ENCODE measurements at places on chromosomes 7 and 10.

GRCh38 chr7:133676805-133677370 is 424.0 kb downstream of the EXOC4 start:
- DNase-seq, result no peak

DNA sequence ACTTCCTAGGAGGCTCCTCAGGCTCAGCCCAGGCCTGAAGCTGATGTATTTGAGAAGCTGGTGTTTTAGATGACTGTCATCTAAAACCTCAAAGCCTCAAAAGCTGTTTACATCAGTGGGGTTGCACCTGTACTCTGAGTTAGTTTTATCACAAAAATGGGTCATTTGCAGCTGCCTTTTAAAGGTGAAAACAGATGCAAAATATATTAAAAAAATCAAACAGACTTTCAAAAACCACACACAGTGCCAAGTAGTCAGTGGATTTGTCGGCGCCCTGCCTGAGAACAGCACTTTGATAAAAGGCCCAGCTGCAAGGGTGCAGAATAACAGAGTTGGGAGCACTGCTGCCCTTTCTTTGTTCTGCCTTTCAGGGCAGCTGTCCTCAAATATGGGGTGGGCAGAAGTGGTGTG is 103.0 kb downstream of the VOPP1 start:
- DNase-seq, result no peak

GRCh38 chr10:125091891-125092290 is 68.5 kb downstream of the CTBP2 start:
- no peak for DNase-seq

- DNase-seq, result no peak
Observed at GRCh38 chr7:27095050-27095896, 527 bp downstream of the HOXA1 start.

DNA sequence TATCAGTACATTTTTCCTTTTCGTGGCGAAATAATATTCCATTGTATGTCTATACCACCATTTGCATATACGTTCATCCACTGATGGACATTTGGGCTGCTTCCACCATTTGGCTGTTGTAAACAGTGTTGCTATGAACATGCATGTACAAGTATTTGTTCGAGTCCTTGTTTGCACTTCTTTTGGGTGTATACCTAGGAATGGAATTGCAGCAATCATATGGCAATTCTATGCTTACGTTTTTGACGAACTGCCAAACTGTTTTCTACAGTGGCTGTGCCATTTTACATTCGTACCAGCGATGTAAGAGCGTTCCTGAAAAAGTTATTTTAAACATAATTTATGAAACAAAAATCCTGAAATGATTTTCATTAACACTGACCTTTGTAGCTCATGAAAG is 79.5 kb downstream of the HIPK2 start:
- DNase-seq, result no peak

DNA sequence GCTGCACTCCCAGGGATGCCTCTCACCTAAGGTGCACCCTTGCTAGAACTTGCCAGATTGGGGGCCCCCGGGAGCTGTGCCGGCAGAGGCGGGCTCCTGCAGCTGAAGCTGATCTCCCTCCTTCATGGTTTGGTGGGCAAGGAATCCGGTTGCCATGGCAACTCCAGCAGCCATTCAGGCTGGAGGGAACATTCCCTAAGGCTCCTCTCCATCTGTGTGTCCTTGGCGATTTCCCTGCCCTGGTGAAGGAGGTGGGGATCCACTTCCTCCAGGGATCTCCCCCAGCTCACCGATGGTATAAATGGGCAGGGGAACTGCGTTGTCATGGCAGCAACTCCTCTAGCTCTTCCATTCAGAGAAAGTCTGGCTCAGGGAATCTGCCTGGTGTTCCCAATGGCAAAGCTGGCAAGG is 49.6 kb upstream of the GPR158 start:
- no peak for DNase-seq

- no peak for DNase-seq
Observed at GRCh38 chr7:102953406-102953805, 40.6 kb downstream of the LRRC17 start.

DNA sequence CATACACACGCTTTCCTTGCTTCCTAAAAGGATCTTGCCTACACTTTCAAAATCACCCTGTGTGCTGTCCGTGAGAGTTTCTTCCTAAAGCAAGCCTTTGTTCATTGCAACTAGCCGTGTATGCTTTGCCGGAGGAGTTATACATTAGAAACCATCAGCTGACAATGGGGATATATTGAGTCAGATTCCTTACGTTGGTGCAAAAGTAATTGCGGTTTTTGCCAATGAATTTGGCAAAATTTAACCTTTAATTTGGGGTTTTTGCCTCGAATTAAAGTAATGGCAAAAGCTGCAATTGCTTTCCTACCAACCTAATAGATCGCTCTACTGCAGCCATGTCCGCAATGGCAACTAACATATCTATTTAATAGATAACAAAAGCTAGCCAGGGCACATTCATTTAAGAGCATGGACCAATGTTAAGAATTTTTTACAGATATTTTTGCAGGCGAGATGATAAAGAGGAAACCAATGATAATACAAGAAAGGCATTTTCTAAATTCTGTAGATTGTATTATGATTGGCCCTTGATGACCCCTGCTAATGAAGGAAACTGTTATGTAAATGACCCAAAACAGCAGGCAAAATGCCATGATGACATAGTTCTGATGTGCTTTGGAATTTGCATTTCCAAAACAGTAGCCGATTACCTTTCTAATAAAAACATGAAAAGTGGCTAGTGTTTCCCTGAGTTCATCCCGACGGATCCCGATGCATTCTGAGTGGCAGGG is 184.8 kb upstream of the NRP1 start:
- DNase-seq, result no peak

DNA sequence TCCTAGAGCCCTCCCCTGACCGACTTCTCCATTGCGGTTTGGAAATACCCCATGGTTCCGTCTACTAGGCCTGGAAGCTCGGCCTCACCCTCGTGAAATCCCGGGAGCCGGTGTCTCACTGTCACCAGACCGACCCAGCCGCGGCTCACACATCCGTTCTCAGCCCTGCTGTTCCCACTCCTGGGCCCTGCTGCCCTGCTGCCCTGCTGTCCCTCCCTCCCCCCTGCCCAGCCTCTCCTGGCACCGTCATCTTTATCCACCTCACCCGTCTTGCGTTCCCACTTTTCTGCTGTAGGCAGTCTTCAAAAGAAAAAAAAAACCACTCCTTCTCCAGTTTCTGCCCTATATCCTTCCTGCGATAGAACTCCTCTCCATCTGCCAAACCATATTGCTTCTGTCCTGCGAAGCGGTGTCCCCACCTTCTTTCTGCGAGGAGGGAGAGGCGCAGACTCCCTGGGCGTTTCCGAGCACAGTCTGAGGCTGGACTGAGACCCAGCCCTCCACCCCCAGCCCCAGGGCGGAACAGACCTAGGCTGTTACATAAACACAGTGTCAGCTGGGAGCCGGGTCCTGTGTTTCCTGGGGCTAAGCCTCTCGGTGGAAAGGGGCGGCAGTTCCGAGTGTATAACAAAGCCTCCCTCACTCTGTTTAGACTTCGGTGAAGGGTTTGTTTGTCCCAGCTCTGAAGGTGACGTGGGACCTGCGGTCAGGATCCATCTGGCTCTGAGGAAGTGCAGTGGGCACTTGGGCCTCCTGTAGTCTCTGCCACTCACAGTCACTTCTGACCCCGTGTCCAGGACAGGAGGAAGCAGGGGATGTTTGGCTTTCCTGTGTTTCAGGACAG is 2.8 kb downstream of the AGAP3 start:
- no peak for DNase-seq

- DNase-seq, result no peak
Observed at GRCh38 chr7:43577485-43577951, 5.4 kb upstream of the STK17A start.

GRCh38 chr7:46681865-46682503 is 760.9 kb upstream of the IGFBP3 start:
- DNase-seq, result no peak

DNA sequence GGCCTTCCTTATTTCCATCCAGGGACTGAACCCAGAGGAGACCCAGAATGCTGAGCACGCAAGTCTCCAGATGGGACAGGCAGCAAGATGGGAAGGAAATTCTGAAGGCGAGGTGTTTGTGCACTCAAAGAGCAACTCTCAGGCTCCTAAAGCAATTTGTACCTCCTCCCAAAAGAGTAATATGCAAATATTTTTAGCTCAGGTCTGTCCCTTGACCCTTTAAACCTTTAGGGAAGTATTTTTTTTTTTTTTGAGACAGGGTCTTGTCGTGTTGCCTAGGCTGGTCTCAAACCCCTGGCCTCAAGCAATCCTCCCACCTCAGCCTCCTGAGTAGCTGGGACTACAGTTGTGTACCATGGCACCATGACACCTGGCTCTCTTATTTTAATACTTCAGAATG is 8.4 kb downstream of the RP9 start:
- no peak for DNase-seq

Measured in HuH-7.5 (cell line).